Right forelimb (tissue), 1 donor: ENCODE measurements at places on chromosomes 12 and 14.
A peak's percentile ranks its signal among the peaks of the same experiment; 100 is the strongest.

GRCh38 chr12:73106296-73106695 is 834.1 kb downstream of the TRHDE start:
- no peak for DNase-seq

DNA sequence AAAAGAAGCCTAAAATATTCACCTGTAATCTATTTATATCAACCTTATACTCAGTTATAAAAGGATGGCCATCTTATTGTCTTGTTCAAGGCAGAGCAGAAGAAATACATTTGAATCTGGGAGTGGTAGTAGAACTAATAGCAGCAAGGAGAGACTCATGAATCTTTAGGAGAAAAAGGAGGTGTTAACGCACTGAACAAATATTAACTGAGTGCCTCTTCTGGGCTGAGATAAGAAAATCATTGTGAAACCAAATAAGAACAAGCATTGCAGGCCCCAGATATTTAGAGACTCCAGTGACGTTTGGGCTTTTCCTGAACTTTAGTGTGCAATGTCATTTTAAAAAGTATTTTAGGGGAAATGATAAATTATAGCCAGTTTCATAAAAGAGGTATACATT is 790.6 kb downstream of the DIO2 start:
- DNase-seq, result no peak

GRCh38 chr12:42039176-42039575 is 105.5 kb downstream of the GXYLT1 start:
- no peak for DNase-seq

GRCh38 chr12:96236221-96236822 is 42.1 kb downstream of the ELK3 start:
- no peak for DNase-seq

GRCh38 chr12:41205070-41205709 is 17.1 kb downstream of the PDZRN4 start:
- no peak for DNase-seq

- no peak for DNase-seq
Measured at GRCh38 chr12:54683398-54683797, 35.2 kb upstream of the DCD start.

DNA sequence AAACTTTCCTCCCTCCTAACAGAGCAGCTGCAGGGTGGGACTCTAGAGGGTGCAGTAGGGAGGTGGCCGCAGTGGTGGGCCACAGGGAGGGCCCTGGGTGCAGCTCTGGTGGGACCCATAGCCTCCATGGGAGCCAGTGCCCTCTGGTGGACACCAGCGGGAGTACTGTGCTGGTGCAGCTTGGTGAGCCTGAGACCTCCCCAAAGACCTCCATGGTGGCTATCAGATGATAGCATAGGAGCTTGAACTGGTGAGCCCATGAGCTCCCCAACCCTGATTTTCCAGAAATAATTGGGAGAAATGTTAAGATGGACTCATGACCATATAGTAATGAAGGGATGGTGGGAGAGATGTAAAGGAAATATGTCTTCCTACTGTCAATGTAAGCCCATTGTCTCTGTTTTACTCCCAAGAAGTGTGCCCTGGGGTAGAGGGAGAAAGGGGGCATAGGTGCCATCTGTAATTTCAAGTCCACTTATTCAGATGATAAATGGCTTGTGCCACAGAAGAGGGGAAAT is 98.7 kb downstream of the GAS2L3 start:
- DNase-seq, result no peak

GRCh38 chr14:86707071-86707470 is 1177.1 kb downstream of the FLRT2 start:
- DNase-seq, result no peak

DNA sequence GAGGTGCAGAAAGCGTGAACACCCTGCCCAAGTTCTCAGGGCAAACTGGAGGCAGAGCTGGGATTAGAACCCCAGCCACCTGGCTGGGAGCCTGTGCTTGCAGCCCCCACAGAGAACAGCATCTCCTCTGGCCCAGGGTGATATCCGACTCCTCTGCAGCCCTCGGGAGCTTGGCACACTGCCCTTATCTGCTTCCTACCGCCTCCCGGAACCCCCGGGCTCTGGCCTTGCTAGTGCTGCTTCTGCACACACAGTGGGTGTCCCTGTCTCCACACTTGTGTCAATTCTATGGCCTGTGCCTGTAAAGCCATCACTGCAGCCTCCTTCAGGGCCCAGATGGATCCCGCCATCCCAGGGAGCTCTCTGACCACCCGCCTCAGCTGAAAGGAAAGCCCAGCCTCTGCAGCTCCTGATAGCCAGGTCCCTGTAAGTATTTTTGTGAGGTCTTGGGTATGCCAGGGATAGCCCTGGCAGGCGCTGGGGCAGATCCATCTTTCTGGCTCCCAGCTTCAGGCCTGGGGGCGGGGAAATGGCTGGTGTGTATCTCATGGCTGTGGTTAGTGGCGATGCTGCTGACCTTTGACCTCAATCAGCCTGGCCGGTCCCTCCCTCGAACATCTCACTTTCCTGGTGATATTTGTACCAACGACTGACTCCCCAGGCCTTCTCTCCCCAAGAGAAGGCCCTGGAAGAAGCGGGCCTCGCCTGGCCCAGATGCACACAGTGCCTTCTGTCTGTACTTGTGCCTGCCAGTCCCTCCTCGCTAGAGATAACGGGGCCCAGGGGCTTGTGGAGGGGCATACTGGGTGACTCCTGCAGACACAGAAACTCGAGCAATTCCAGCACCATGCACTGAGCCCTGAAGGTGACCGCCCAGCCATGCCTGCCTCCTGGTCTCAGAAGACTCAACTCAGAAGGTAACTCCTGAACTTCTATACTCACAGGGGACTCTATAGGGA is 183.8 kb downstream of the CALM1 start:
- DNase-seq, result no peak

DNA sequence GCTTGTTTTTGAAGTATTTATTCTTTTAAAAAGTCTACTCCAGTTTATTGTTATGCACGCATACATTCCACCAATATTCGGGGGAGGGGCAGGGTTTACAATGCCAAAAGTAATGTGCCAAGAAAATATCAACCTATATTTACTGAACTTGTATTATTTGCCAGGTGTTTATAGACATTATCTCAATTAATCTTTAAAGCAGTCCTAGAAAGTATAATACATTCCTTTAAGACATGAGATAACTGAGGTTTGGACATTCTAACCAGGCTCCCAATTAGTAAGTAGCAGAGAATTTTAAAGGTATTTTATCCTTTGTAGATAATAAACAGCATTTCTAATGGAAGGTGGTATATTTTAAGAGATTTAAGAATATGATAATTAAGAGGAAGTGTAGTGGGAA is 124.5 kb upstream of the LRIG3 start:
- no peak for DNase-seq

- DNase-seq, result no peak
Measured at GRCh38 chr12:43057566-43057965, 468.0 kb upstream of the PRICKLE1 start.

DNA sequence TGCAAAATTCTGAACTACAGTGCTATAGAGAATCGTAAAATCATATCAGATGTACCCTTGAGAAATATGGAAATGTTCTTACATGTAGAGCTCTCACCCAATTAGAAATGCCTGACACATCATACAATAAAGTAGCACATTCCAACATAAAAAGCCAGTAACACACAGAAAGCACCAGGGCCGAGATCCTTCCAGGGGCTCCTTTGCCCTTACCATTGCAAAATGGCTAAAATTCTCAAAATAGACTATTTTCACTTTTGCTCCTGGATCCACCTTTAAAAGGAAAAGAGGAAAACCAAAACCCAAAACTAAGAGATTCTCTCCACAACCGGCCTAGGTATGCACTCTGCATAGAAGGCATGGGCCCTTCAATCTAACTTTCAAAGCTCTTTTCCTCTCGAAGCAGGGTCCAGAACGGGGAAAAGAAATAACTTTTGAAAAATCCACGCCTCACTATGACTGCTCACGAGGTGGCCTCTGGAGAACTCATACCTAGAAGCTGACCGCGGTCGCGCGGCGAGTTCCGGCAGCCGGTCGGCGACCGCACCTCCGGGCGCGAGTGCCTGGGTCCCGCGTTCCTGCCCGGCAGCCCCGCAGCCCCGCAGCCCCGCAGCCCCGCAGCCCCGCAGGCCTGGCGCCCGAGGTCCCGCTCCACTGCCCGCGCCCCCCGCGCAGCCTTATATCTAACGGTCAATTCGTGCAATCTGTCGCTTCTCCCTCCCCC is 2.7 kb downstream of the OTX2 start:
- DNase-seq, result no peak

- DNase-seq, result no peak
Measured at GRCh38 chr14:92105893-92106142, 564 bp downstream of the ATXN3 start.

DNA sequence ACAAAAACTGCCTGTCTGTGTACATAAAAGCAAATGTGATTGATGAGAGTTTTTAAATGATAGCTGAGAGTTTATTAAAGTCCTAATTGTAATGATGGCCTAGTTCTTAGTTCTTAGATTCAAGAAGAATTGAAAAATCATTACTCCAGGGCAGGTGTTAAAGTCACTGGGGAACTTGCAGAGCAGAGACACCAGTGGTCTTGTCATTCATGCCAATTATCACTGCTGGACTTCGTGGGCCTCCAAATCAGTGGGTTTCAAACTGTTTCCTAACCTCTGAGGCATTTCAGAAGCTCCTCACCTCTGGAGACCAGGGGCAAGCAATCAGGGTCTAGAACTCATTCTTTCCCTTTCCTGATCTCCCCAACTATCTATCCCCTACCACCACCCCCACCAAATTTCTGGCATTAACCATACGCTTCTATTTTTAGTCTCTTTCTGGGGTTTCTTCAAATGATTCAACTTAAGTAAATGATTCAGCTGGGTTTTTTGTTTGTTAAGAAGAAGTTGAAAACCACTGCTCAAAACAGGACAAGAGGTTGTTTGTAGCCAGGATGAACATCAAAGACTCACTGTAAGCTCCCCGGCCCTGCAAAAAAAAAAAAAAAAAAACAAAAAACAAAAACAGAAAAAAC is 80.1 kb downstream of the CEP83 start:
- no peak for DNase-seq

DNA sequence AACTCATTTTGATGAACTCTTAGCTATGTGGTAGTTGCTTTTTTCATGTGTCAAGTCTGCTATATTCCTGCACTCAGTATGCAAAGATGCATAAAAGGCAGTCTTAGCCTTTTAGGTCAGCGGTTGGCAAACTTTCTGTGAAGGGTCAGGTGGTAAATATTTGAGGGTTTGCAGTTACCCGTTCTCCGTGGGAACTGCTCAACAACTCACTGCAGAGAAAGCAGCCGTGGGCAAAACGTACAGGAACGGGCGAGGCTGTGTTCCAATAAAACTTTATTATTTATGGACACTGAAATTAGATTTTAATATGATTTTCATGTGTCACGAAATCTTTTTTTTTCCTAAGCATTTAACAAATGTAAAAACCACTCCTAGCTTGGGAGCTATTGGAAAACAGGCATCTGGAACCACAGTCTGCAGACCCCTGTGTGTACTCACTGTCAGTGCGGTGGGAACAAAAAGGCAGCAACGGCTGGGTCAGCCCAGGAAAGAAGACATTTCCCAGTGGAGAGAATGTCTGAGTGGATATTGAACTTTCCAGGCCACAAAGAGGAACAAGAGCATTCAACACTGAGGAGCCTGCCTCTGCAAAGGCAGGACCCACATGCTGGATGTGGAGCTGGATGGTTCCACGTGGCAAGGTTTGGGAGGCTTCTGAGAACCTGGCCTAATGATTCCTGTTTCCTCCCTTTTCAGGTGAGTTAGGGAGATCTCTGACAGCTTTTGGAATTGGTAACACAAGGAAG is 3.5 kb upstream of the ACACB start:
- no peak for DNase-seq

GRCh38 chr12:56158926-56159461 is 835 bp downstream of the MYL6 start:
- DNase-seq, result peak; percentile 64

- no peak for DNase-seq
Measured at GRCh38 chr12:52200781-52201450, 9.1 kb upstream of the KRT80 start.

GRCh38 chr12:14185427-14186192 is 179.9 kb upstream of the ATF7IP start:
- DNase-seq, result peak; percentile 46

DNA sequence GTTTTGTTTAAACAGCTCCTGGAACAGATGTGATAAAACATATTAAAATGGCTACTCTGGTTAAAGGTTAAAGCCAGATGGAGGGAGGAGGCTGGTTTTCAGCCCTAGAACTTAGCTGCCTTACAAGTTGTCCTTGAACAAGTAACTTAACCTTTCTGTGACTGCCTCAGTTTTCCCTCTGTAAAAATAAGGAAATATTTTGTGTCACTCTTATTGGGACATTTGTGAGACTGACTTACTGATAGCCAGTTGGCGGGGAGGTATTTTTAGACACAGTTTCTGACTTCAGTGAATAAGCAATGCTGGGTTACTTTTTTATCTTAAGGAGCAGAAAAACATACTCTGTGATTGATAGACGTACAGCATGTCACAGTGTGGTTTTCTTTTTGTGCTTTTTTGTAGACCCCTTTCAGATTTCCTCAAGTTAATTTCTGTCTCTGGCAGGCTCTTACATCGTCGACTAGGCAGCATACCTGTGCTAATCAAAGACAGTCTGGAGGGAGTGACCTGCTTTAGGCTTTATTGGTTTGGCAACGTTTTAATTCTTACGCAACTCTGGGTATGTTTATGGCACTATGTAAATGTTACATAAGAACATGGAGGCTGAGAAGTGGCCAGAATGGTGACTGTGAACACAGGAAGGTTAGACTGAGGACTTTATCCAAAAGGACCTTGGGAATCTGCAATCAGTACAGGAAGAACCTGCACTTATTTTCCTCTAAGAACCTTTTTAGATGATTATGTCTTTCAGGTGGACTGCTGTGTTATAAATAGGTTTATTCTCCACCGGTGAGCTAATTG is 3.3 kb downstream of the ACVR1B start:
- DNase-seq, result no peak

DNA sequence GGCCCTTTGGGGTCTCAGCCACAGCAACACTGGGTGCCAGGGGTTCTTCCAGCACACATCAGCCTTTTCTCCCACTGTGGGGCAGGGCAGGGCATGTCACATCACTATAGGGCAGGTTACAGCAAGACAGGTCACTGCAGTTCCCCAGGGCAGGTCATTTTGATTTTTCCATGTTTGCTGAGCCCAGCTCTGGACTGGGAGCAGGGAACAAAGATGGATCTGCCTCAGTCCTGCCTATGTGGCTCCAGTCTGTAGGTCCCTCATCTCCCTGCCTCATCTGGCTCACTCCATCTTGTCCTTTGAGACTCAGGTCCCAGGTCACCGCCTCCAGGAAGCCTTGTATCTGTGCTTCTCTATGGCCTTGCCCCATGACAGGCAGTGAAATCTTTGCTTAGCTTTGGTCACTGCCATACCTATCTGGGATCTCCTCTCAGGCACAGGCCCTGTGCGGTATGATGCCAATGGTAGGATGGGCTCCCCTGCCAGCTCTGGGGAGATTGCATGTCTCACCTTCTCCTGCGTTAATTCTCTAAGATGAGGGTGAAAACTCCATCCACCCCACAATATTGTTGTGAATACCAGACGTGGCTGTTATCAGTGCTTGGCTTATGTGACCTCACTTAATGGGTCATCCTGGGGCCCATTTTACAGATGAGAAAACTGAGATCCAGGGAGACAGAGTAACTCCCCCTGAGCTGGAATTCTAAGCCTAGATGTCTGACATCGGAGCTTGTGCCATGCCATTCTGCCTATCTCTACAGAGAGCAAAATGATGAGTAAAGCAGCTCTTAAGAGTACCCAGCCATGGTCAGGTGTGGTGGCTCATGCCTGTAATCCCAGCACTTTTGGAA is 1.5 kb downstream of the SERPINA6 start:
- no peak for DNase-seq
